ENCODE measurements at places on chromosomes 4 and X. TPM values are rescaled to one million over a fixed set of nuclear protein-coding genes. Genes with fewer than 3 reads are reported as not detected.

DNA sequence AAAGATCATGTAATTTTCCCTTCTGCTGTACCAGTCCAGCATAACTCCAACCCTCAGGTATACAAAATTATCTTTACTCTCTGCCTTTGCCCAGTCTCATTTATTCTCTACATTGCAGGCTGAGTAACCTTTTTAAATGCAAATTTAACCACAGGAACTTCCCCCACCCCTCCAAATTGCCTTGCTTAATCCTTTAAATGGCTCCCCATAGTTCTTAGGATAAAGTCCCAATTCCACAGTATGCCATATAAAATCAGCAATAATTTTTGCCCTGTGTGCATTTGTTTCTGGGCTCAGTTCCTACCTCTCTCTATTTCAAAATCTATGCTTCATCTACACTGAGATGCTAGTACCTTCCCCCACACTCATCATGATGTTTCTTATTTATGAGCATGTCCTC lies 879.7 kb downstream of the RPA4 start:
- no peak for DNase-seq

- no peak for DNase-seq
These were observed 35.8 kb downstream of the NAP1L3 start for GRCh38 chrX:93637591-93637990.

DNA sequence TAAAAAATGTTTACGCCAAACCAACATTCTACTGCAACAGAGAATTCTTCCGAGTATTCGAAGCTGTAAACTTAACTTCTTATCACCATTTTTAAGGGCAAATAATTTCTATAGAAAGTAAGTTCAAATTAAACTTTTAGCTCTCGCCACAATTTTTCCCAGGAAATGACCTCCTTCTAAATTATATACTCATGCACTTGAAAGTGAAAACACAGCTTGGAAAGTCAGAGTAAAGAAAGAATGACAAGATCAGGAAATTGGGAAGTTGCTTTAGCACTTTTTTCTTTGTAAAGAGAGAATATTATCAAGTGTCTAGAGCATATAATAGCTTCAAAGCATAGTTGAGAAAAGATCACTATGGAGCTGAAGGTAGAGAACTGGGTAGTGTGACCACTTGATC lies 1.2 kb downstream of the CYBB start:
- DNase-seq = no peak

GRCh38 chr4:14399848-14400247 lies 602.4 kb upstream of the CPEB2 start:
- no peak for DNase-seq

- no peak for DNase-seq
These were observed 245.2 kb upstream of the CENPE start for GRCh38 chr4:103443324-103443723.

DNA sequence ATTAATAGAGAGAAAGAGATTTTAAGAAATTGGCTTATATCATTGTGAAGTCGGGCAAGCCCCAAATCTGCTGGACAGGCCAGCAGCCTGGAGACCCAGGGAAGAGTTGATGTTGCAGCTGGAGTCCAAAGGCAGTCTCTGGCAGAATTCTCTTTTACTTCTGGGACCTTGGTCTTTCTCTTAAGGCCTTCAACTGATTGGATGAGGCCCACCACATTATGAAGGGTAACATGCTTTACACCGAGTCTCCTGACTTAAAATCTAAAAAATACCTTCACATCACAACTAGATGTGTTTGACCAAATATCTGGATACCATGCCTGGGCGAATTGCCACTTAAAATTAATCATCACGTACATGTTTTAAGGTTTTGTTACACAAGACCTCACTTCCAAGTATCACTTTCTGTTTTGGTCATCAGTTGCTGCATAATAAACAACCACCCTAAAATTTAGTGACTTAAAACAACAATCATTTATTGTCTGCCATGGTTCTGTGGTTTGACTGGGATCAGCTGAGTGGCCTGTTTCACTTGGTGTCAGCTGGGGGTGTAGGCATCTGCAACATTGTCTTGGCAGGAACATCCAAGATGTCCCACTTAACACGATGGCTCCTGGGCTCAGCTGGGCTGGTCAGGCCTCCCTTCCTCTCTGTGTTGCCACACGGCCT lies 3.4 kb downstream of the CD38 start:
- DNase-seq = no peak

DNA sequence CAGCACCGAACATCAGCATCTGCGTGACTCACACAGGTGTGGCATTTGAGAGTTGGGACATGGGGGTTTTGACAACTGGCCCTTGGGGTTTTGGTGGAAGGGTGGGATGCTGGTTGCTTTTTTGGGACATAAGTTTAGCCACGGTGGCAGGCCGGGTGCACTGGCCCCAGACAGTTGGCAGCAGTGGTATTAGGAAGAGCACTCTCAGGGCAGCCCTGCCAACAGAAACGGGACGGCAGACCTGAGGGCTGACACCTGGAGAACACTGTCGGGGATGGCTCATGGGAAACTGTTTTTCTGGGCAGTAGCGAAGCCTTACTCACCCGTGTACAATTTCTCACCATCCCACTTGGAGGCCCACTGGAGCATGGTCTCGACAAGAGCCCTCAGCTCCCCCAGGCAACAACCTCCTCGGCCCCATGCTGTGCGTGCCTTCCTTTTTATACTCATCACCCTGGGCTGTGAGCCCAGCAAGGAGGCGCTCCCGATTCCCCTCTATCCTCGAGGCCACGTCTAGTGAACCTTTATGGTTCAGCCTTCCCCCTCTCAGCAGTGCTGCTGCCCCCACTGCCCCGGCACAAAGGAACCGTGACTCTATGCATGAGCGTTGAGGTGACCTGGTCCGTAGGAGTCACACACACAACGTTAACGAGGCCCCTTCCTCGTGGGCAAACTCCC lies 30.6 kb downstream of the WDR1 start:
- DNase-seq = no peak

Gene SMIM31
- total RNA-seq = not detected

DNA sequence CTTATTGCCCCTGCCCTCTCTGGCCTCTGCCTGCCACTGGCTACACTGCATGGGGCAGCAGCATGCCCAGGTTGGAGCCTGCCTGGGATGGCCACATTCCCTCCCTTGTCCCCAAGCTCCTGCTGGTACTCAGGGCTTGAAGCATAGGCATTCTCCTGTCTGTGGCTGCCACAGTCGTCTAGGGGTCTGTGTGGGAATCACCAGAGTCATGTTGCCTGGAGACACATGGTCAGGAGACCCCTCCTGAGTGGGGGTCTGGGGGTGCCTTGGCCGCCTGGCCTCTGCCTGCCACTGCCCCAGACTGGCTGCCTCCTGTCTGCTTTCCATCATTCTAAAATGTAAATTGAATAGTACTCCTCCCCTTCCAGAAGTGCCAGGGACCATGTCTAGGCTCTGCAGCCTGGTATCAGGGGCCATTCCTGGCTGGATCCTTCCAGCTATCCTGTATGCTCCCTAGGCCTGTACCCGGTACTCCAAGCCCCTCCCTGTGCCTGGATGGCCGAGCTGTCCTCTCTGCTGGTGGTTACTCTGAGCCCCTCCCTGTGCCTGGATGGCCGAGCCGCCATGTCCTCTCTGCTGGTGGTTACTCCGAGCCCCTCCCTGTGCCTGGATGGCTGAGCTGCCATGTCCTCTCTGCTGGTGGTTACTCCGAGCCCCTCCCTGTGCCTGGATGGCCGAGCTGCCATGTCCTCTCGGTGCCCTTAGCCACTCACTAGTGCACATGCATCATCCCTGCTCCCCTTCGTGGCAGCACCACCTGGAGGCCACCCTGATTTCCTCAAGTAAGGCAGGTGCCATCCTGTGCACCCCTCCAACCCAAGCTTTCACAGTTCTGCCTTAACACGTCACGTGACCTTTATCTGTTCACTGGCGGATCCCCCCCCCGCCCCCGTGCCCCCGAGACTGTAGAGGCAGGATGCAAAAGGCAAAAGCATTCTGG lies 5.5 kb upstream of the NKX1-1 start:
- DNase-seq = no peak

Gene PDCL2
- not detected for total RNA-seq

Gene CCDC149
- total RNA-seq = 15.9 TPM

DNA sequence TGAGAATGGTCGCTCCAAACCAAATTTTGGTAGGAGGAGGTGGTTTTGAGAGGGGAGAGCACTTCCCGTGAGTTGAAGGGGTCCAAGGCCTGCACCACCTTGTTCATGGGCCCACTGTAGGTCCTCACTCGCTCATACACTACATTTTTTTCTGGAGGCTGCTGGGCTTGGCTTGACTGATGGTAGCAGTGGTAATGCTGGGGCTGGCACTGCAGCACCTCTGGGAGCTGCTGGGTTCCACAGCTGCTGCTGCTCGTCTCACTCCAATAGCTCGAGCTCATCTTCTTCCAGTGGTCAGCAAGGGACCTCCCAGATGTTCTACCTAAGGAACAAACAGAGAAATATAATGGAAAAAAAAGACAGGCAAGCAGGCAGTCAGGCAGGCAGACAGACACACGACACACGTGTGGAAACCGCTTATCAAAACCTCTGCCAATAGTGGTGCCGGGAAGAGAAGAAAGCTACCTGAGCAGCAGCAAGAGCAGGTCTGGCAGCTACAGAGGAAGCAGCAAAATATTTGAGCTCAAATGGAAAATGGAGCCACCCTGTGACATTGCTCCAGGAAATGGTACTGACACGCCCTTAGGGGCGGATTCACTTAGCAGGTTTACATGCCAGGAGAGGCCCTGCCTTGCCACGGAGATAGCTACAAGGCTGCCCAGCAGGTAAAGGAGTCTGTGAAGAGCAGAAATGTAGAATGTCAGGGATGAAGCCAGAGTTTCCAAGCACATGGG lies at the start of gene POF1B:
TSS of gene POF1B (minus strand) at position 492 of the 734 bp plus-strand sequence. CDS start at position 281, 211 bp downstream.
- DNase-seq = no peak

GRCh38 chrX:9785944-9786797 lies at the start of gene SHROOM2:
Gene SHROOM2, plus strand, starts transcription at chrX:9786429. Its CDS starts 117 bp downstream, at chrX:9786546.
- no peak for DNase-seq

- DNase-seq = no peak
These were observed 96.0 kb upstream of the WDFY3 start for GRCh38 chr4:85062466-85062865.

DNA sequence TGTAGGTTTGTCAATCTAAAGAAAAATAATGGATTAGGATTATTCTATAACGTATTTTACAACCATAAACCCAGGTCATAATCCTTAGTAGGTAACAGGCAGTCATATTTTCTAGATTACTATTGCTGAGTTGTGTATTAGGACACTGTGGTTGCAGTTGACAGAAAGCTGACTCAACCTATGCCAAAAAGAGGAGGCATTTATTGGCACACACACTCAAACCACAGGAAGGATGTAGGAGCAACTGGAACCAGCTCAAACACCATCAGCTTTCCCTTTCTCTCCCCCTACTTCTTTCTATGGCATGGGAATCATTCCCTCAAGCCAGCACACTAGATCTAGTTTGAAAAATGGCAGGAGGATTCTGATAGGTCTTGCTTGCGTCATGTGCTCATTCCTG lies 136.4 kb upstream of the FAM9C start:
- DNase-seq = no peak

DNA sequence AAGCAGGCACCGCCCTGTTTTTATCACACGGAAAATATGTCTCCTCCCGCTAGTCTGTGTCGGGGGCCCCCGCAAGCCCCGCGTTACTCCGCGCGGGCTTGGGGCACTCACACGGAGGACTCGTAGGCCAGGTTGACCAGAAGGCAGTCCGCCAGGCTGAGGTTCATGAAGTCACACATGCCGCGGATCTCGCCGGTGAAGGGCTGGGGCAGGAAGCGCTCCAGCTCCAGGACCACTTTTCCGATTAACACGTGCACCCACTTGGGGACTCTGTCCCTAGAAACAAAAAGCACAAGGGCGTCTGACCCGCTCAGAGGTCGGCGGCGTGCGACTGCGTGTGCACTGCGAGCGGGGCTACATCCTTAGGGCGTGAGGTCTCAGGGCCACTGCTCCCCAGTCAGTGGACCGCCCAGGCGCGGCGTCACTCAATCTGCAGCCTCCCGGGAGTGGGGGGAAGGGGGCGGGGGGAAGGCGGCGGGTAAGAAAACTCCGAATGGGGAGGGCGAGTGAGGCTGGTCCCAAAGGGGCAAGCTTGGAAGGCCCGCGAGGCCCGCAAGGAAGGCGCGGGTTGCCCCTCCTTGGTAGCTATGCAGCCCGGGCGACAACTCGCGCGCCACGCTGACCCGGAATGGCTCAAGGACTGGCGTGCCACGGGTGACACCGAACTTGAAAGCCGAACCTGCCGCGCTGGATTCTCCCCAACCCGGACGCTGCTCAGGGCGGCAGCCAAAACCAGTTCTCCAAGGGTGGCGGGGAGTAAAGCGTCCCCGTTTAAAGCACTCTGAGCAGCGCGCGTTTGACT lies 722 bp downstream of the NAAA start:
- DNase-seq = peak; percentile 54

All from tibial nerve (tissue), 4 donors.